Nephron progenitor cell (in vitro differentiated cells): ENCODE measurements at places on chromosomes 12 and 14.

GRCh38 chr12:24901576-24902461 lies 47.1 kb downstream of the BCAT1 start:
- DNase-seq = peak; percentile 37

- DNase-seq = no peak
These were observed 135.8 kb downstream of the PLCZ1 start for GRCh38 chr12:18601962-18602361.

GRCh38 chr12:113241191-113242025 lies 20.1 kb downstream of the TPCN1 start:
- DNase-seq = no peak

- DNase-seq = peak; percentile 2
These were observed 910.0 kb downstream of the TMEM121 start for GRCh38 chr14:106436310-106436905.

- no peak for DNase-seq
These were observed 29.6 kb downstream of the EEA1 start for GRCh38 chr12:92899386-92900001.

- DNase-seq = no peak
These were observed 241.1 kb upstream of the DCN start for GRCh38 chr12:91423693-91424050.

- DNase-seq = no peak
These were observed 27.7 kb upstream of the RNU6-8 start for GRCh38 chr14:32230695-32231280.

GRCh38 chr12:95633049-95633731 lies 81.9 kb upstream of the USP44 start:
- no peak for DNase-seq

DNA sequence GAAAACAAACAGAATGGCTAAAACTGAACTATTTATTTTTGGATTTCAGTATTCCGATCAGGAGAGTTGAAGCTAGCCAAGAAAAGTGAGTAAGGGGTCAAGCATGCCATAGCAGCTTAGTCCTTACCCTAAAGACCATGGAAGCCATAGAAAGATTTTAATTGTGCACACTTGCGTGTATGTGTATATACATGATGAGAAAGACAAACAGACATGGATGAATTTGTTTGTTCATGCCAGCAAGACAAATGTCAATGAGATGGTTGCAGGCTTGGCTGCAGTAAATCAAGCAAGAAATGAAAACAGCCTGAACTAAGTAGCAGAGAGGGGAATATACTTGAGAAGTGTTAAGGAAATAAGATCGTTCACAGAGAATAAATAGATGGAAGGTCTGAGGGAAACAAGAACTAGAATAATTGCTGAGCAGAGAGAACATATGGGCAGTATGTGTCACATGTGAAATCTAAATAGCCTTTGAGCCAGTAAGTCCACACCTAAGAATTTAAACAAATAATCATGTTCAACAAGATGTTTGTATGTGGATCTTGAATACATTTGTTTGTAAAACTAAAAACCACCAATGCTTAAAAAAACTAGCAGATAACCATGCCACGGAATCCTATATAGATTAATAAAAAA lies 14.8 kb downstream of the SNW1 start:
- DNase-seq = no peak

- DNase-seq = peak; percentile 90
These were observed at the start of gene TEAD4 for GRCh38 chr12:2959192-2959504. TEAD4 (plus strand) TSS chr12:2959397.

DNA sequence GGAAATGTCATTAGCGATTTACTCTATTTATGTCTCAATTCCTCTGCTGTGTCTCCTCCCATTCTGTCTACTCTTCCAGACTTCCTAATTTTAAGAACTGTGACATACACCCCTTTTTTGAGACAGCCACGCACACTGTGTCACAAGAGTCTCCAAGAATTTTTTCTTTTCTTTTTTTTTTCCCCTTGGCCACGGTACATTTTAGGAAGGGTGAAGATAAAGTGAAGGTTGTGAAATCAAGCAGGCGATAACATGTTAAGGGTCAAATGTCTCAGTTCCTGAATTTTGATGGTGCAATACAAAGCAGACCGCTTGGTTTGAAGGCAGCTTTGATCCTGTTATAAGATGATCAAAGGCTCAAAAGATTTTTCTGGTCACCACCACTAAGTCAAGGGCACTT lies 4.3 kb downstream of the OLR1 start:
- no peak for DNase-seq

DNA sequence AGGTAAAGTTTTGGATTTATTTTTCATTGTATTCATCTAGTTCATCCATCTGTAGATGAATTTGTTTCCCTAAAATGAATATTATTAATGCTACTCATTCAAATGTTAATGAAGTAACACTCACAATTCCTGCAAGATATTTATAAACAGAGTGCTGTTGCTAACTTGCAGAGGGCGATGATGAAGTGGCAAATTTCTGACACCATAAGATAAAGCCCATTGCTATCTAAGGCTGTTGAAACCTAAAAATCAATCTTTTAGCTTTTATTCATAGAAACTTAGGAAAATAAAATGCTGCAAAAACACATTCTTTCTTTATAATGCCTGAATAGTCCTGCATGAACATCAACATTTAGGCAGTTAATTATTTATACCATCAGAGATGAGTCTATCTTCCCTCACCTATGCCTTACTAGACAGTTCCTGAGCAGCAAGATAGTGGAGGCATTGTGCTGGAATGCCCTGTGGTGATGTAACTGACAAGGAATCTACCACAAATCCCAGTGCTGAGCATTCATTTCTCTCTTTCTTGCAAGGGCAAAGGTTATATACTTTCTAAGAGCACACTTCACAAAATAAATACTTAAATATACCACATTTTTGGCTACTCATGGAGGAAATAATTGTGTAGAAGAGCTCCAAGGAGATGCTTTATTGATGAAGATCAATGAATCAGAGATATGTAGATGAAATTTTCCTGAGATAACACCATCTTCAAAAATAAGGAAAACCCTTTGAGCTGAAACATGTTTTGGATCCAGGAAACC lies 57.6 kb downstream of the LMNTD1 start:
- DNase-seq = no peak

GRCh38 chr14:105485739-105486162 lies 935 bp upstream of the CRIP1 start:
- DNase-seq = peak; percentile 76

- DNase-seq = no peak
These were observed 198.1 kb upstream of the DIO3 start for GRCh38 chr14:101363261-101363555.

DNA sequence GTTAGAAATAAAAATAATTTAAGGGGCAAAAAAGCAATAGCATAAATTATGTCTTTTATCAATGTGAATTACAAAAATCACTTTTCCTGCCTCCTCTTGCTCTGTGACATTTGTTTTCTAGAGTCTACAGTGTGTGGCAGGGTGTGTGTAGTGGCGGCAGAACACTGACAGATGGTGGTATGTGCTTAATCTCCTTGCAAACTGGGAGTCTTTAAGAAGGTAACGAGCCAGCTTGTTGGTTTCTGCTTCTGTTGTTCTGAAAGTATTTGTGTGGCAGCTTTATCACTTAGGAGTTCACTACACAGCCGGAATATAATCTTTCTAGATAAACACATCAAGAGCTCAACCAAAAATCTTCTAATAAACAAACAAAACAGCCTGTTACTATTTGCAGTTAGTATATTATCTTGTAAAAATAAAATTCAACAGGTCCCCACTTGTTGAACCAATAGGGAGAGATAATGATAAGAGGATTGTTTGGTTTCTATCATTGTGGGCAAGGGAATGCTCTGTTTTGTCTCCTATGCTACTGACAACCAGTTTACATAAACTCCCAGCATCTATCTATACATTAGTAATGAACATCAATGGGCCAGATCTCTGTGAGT lies 13.0 kb downstream of the CDKL1 start:
- DNase-seq = no peak
